Activated CD8-positive, alpha-beta T cell treated with anti-CD3 and anti-CD28 coated beads, Interleukin-2, amount 10 ng/mL, durations not matched to agents 7 days and 5 days (primary cell): ENCODE measurements at places on chromosomes 5 and 9.
A peak's percentile ranks its signal among the peaks of the same experiment; 100 is the strongest.

DNA sequence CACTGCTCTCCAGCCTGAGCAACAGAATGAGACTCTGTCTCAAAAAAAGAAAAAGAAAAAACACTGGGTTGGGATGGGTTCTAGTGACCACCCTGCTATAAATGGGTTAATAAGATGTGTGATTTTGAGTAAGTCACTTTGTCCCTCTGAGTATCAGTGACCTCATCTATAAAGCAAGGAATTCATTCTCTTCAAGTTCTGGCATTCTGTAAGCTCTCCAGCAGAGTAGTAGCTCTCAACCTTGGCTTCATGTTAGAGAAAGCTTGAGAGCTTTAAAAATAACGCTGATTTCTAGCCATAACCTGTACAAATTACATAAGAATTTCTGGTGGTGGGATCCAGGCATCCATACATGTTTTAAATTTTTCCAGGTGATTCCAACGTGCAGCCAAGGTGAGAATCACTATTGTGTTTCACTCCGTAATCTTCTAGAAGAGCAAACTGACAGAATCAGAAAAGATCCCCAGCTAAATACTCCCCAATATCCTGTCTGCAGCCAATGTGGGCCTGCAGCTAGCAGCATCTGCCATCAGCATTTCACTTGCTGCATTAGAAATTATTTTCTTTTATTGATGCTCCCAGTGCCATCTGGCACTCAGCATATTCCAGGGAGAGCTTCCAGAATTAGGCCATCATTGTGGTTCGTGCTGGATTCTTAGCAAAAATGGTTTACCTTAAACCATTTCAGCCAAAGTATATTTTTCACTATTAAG, 109.4 kb downstream of the FEM1C start:
- no peak overlapping the region for H3K4me3 ChIP-seq
- H3K36me3 ChIP-seq, result no peaks in the 10 kb centered on the region
- H3K27ac ChIP-seq, result no peak overlapping the region
- H3K4me1 ChIP-seq, result no peaks in the 10 kb centered on the region
- peaks cover 15% of the 10 kb centered on the region for H3K27me3 ChIP-seq

- no peak for DNase-seq
- H3K27ac ChIP-seq, result peak overlapping the region; percentile 5
- H3K36me3 ChIP-seq, result no peaks in the 10 kb centered on the region
- peaks cover 7% of the 10 kb centered on the region for H3K4me1 ChIP-seq
- no peaks in the 10 kb centered on the region for H3K27me3 ChIP-seq
- H3K4me3 ChIP-seq, result peak overlapping the region; percentile 42
These were observed 1099.7 kb downstream of the DTWD2 start for GRCh38 chr5:117888688-117889087.

GRCh38 chr9:91589101-91589553, 165.5 kb upstream of the NFIL3 start:
- peaks cover 5% of the 10 kb centered on the region for H3K27me3 ChIP-seq
- no peaks in the 10 kb centered on the region for H3K4me1 ChIP-seq
- no peak overlapping the region for H3K4me3 ChIP-seq

GRCh38 chr5:145948047-145948446, 11.7 kb downstream of the SH3RF2 start:
- H3K27me3 ChIP-seq, result peaks cover 23% of the 10 kb centered on the region
- no peak overlapping the region for H3K27ac ChIP-seq
- no peak overlapping the region for H3K4me3 ChIP-seq
- H3K36me3 ChIP-seq, result no peaks in the 10 kb centered on the region

GRCh38 chr9:19631181-19631580, 157.7 kb downstream of the SLC24A2 start:
- peaks cover 12% of the 10 kb centered on the region for H3K27me3 ChIP-seq
- no peak overlapping the region for H3K4me3 ChIP-seq
- DNase-seq, result no peak

DNA sequence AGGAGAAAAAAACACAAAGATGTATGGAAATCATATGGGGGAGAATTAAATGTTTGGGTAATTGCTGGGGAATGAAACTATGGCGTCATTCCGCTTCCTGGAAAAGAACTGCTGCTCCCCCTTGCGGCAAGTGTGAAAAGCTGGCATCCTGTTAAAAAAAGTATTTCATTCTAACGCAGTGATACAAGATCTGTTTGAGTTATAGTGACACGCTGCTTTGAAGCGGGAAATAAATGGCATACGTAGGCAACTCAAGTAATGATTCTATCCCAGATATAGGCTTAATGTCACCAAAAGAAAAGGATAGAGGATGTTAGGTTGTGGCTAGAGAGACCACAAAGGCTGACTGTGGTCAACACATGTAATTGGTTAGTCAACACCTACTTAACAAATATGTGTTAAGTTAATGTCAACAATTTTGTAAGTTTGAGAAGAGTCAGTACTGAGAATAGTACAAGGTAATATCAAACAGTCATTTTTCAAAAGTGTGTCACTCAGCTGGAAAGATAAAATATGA, 70.2 kb upstream of the ALDH1A1 start:
- peaks cover 9% of the 10 kb centered on the region for H3K4me1 ChIP-seq
- peaks cover 10% of the 10 kb centered on the region for H3K27me3 ChIP-seq
- H3K4me3 ChIP-seq, result no peak overlapping the region
- no peaks in the 10 kb centered on the region for H3K36me3 ChIP-seq
- DNase-seq, result peak; percentile 62
